NCI-H748 treated with DMSO at 0.1 percent for 48 hours (cell line): ENCODE measurements at places on chromosomes 1 and 21.
A peak's percentile ranks its signal among the peaks of the same experiment; 100 is the strongest.

GRCh38 chr1:52080014-52080415 is 23.9 kb downstream of the BTF3L4 start:
- DNase-seq: no peak

DNA sequence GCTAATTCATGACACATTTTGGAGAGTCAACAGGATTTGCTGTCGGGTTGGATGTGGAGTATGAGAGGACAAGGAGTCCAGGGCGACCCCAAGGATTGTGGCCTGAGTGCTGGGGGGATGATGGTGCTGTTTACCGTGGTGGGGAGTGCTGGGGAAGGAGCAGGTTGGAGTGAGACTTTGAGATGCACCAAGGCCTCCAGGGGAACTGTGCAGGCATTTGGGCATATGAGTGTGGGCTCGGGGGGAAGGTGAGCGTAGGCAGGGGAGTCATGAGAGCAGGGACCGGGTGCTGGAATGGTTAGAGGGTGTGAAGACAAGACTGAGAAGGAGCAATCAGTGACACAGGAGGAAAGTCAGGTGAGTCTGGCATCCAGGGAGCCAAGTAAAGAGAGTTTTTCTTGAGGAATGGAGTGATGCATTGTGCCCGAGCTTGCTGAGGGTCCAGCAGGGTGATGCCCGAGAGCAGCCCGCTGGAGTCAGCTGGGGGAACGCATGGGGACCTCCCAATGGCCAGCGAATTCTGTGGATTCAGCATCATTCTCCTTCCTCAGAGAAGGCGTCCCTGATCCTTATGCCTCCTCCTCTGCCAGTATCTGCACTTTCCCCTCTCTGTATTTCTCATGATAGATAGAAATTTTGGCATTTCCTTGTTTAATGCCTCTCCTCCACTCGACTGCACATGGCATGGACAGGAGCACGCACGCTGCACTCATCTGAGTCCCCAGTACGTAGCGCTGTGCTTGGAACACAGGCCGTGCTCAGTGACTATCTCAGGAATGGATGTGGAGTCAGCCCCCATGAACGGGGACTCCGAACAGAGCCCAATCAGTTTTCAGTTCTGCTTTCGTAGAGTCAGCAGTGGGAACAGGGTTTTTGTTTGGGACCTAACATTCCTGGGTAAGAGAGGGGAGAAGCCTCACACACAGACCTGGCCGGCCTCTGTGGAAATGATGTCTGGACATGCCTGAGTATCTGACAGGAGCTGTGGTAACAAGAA is 52.1 kb upstream of the ETV3 start:
- no peak for DNase-seq

- no peak for DNase-seq
Measured at GRCh38 chr1:23908453-23909341, 4.5 kb downstream of the CNR2 start.

DNA sequence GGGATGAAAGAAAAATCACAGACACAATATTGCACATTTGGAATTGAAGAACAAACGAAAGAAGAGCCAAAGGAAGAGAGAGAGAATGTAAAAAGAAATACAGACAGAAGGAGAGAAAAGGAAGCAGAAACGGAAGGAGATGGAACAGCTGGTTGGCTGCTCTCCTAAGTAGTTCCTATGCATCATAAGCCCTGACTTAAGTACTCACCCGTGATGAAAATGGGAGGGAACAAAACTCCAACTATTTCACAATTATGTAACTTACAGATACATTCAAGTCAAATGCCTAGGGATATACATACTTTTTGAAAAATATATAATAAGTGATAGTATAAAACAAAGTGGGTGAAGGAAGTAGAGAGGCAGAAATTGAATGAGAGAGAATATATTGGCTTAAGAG is 88.5 kb downstream of the TTLL7 start:
- no peak for DNase-seq

DNA sequence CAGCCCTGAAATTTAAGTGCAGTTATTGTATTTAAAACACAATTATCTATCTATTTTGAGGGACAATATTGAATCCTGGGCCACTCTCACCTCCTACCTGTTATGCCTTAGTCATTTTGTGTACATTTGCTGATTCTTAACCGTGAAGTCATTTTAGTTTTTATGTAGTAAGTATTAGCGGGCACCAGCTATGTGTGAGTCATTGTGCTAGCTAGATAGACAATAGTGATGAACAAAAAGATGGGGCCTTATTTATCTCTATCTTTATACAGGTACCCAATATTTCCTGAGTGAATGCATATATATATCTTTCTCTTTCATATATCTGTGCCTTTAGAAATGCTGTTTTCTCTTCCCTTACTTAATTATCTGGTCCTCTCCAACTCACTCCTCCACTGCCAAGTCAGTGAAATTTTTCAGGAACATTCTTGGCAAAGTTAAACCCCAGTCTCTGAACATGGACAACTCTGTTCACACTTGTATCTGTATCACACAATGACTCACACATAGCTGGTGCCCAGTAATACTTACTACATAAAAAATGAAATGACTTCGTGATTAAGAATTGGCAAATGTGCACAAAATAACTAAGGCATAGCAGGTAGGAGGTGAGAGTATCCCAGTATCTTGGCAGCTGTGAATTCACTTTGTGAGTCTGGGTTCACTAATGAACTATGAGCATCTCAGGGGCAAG is 166.0 kb upstream of the C8B start:
- no peak for DNase-seq

- no peak for DNase-seq
Measured at GRCh38 chr1:35659589-35659988, 18.3 kb upstream of the PSMB2 start.

DNA sequence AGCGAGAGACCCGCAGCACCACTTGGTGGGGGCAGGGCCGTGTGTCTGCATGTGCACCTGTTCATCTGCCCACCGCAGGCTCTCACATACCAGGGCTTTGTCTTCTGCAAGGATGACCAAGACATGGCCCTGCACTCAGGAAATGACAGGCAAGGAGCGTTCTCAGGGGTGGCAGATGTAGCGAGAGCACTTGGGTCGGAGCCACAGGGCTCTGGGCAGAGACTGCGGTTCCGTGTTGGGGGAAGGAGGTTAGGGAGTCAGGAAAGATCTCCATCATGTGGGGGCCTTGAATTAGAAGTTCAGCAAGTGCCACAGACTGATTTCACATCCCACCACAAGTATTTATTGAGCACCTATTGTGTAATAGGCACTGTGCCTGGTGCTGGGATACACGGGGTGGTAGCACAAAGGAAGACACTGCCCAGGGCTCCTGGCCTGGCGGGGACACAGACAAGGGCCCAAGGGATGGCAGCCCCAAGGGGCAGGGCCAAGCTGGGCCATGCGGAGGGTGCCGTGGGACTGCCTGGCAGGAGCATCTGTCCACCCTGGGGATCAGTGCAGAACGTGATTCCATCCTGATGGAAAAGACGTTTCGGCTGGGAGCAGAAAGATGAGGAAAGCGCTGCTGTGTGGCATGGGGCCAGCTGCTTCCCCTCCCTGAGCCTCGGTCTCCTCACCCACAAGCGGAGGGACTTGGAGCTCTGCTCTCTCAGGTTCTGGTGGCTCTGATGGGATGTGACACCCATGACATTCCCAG is 11.4 kb upstream of the SPSB1 start:
- DNase-seq: no peak

DNA sequence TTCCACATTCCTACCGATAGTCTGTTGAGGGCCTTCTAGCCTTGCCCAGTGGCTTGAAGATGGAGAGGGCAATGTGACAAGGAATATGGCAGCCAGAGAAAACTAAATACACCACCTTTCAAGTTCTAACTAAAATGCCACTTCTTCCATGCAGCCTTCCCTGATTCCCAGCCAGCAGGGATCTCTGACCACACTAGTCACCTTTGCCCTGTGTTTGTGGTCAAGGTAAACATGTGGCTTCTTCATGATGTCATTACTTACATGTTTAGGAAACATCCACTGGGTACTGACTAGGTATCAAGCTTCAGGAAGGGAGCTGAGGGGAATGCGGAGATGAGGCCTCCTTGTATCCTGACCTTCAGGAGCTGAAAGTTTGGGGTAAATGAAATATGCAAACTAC is 21.6 kb downstream of the IFNLR1 start:
- no peak for DNase-seq

- no peak for DNase-seq
Measured at GRCh38 chr1:2237773-2238172, 9.7 kb downstream of the SKI start.

DNA sequence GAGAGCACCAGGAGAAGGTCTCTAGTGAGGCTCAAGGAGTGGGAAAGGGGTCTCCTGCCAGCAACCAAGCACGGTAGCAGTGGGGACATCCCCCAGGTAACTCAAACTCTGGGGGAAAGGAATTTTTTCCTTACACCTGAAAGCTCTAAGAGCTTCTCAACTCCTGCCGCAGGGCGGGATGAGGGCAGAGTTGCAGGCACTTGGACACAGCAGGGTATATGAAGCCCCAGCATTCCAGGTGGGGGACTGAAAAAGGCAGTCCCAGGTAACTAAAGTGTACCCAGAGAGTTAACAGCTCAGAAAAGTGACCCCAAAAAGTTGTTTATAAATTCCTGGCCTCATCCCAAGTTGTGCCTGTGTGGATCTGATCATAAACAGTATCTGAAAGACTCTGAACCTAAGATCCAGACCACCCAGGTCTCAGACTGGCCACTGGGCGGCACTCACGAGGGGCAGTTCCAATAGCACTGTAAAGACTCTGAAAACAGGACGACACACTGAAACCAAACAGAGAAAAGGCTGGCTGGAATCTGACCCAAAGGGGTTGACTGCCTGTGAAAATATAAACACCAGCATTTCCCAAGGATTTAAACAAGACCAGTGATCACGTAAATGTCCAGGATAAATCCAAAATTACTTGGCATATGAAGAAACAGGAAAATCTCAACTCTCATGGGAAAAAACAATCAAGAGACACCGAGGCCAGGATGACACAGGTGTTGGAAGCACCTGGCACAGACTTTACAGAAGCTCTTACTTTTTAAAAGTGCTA is 47.5 kb downstream of the HSF2BP start:
- DNase-seq: peak; percentile 10
